ENCODE measurements at places on chromosomes 2 and 18. TPM values are rescaled to one million over a fixed set of nuclear protein-coding genes. Genes with fewer than 3 reads are reported as not detected.
A peak's percentile ranks its signal among the peaks of the same experiment; 100 is the strongest.

DNA sequence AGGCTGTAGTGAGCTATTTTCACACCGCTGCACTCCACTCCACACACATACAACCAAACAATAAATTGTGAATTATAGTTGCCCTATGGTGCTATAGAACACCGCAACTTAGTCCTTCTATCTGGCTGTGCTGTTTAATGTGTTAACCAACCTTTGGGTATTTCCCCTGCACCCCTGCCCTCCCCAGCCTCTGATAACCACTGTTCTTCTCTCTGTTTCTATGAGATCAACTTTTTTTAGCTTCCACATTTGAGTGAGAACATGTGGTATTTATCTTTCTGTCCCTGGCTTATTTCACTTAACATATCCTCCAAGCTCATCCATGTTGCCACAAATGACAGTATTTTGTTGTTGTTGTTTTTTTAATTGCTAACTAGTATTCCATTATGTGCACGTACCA is 32.5 kb downstream of the TET3 start:
- peaks cover 4% of the 10 kb centered on the region for H3K36me3 ChIP-seq
- H3K27ac ChIP-seq, result no peak overlapping the region
- H3K4me3 ChIP-seq, result no peak overlapping the region
- H3K27me3 ChIP-seq, result no peaks in the 10 kb centered on the region

- no peaks in the 10 kb centered on the region for H3K36me3 ChIP-seq
- H3K27me3 ChIP-seq, result peaks cover 2% of the 10 kb centered on the region
- H3K4me3 ChIP-seq, result no peak overlapping the region
- H3K4me1 ChIP-seq, result no peaks in the 10 kb centered on the region
- DNase-seq, result no peak
These were observed 271.8 kb upstream of the HS6ST1 start for GRCh38 chr2:128590309-128591021.

GRCh38 chr2:172735582-172736423 is at the start of gene RAPGEF4:
RAPGEF4 (plus strand) TSS chr2:172735845; CDS start chr2:172735984, 139 bp downstream.
- H3K27ac ChIP-seq, result no peak within 1 kb of the TSS
- peaks cover 66% of the 10 kb centered on the region for H3K27me3 ChIP-seq
- peak within 1 kb of the TSS; percentile 63 for H3K4me3 ChIP-seq
- H3K36me3 ChIP-seq, result no peaks in the 10 kb centered on the region

GRCh38 chr18:75204732-75205513 is 4.0 kb downstream of the PTGR3 start:
- peaks cover 30% of the 10 kb centered on the region for H3K36me3 ChIP-seq
- no peak overlapping the region for H3K27ac ChIP-seq
- peaks cover 27% of the 10 kb centered on the region for H3K4me1 ChIP-seq
- H3K27me3 ChIP-seq, result peaks cover 28% of the 10 kb centered on the region

DNA sequence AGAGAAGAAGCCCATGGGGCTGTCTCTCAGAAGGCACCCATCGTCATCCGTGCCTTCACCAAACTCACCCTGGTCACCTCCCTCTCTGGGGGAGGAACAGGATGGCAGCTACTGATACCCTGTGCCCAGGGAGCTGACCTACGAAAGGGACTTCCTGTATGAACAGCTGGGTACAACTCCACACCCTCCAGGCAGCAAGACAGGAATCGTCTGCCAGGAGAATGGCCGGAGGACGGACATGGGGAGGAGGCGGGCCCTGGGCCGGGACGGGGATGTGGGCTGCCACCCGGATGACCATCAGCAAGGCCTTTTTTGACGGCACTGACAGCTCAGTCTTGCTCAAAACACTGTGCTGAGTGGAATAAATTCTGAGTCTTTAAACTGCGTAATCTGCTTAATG is 243.6 kb downstream of the HDAC4 start:
- no peaks in the 10 kb centered on the region for H3K27me3 ChIP-seq
- H3K4me1 ChIP-seq, result peaks cover 7% of the 10 kb centered on the region
- H3K4me3 ChIP-seq, result no peak overlapping the region
- DNase-seq, result no peak

The MEP1B gene
- total RNA-seq, result not detected

- H3K4me1 ChIP-seq, result no peaks in the 10 kb centered on the region
- no peak overlapping the region for H3K27ac ChIP-seq
- H3K4me3 ChIP-seq, result no peak overlapping the region
- no peaks in the 10 kb centered on the region for H3K36me3 ChIP-seq
- no peaks in the 10 kb centered on the region for H3K27me3 ChIP-seq
These were observed 335.0 kb downstream of the CBLN2 start for GRCh38 chr18:72208920-72209676.

DNA sequence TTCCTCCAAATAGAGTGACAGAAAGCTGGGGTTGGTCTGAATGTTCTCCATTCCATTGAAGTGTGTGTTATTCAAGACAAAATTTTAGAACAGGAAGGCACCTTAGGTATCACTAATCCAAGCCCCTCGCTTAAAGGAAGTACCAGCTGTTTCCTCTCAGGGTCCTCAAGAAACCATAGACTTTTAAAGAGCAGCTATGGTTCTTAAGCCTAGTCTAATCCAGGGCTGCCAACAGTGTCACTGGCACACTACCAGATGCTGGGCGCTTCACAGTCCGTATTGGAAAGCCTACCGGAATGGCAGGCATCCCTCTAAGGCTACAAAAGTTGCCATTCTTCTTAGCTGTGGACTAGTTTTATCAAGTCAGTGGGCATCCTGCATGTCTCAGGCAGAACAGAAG is 1.9 kb downstream of the NEMP2 start:
- peaks cover 50% of the 10 kb centered on the region for H3K4me1 ChIP-seq
- DNase-seq, result peak; percentile 62
- H3K27me3 ChIP-seq, result no peaks in the 10 kb centered on the region
- no peak overlapping the region for H3K27ac ChIP-seq

The NCK2 gene
- total RNA-seq, result 85.8 TPM

DNA sequence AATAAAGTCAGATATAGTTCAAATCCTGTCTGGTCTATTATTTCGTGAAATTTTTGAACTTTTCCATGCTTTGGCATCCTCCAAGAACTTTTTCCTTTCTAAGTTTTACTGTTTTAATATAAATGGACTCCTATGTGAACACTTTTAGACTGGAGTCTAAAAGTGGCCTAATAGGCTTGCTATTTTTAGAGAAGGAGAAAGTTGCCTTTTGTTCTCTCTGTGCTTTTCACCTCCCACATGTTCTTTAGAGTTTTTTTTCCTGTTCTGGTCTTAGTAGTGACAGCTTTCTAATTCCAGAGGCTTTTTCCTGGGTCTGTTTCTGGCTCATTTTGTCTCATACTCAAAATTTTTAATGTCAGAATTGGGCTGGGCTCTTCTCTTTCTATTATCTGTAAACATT is 72.2 kb downstream of the ADAM23 start:
- H3K27ac ChIP-seq, result no peak overlapping the region
- peaks cover 24% of the 10 kb centered on the region for H3K27me3 ChIP-seq
- no peaks in the 10 kb centered on the region for H3K36me3 ChIP-seq

The MBD1 gene
- total RNA-seq, result 91.7 TPM

DNA sequence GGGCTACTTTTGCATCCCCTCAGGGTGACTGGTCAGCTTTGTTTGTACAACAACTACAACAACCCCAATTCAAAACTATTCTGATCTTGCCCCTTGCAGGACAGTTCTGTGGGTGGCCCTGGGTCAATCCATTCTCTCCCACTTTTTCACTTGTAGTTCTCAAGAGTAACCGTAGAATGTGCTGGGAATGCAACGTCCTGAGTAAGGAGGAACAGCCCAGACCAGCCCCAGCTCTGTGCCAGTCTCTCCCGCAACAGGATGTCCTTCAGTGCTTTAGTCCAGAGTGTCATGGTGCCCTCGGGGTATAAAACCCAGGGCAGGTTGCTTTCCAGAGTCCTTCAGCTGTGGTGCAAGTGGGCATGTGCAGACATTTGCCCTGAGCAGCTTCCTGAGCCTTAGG is 22.1 kb upstream of the TEX51 start:
- DNase-seq, result no peak
- H3K27ac ChIP-seq, result no peak overlapping the region
- no peak overlapping the region for H3K4me3 ChIP-seq
- H3K27me3 ChIP-seq, result no peaks in the 10 kb centered on the region
- no peaks in the 10 kb centered on the region for H3K36me3 ChIP-seq

The CCDC74A gene
- total RNA-seq, result 2.3 TPM

DNA sequence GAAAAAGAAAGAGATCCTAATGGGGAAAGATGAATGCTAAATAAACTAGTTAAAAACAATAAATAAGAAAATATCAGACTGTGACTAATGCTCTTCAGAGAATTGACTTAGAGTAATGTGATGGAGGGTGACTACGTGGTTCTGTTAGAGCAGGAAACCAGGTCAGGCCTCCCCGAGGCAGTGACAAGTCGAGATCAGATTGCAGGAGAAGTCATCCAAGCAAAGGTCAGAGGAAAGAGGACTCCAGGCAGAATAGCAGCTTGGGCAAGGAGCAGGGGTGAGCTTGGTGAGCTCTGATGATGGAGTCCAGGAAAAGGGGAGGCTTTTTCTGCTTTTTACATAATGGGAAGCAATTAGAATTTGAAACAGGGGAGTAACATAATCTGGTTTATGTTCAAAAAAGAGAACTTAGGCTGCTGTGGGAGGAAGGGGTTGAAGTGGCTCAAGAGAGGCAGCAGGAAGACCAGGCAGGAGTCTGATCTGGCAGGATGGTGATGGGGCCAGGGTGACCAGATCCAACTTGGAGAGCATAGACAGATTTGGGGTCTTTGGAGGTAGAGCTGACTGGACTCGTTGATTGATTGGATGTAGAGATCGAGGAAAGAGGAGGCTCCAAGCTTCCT is 27.3 kb upstream of the ITGB6 start:
- no peak for DNase-seq
- no peak overlapping the region for H3K27ac ChIP-seq
- no peak overlapping the region for H3K4me3 ChIP-seq
- no peaks in the 10 kb centered on the region for H3K36me3 ChIP-seq
- H3K27me3 ChIP-seq, result peaks cover 4% of the 10 kb centered on the region

The TBR1 gene
- total RNA-seq, result not detected

The MC2R gene
- not detected for total RNA-seq

DNA sequence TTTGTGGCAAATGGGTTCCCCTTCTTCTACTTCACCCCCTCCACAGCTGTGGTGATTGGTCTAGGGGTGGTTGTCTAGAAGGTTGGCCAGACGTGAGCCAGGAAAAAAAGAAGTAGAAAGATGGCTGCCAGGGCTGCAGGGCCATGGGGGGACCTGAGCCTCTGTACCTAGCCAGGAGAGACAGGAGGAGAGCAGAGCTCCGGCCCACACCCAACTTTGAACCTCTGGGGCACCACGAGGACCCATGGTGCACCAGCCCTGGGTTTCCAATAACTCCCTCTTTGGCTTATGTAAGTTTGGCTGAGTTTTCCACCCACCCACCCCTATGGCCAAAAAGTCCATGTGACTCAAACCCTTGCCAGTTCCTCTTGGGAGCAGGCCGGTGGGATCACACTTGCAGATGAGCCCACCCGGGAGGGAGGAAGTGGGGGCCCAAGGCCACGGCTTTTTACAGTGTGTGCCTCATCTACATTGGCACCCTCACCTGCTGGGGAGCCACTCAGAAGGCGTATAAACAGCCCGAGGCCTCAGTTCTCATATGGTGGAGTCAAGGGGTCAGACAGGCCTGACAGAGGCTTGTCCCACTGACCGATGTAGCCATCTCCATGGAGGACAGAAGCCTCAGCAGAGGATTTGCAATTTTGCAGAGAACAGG is 293.1 kb upstream of the HDAC4 start:
- no peaks in the 10 kb centered on the region for H3K27me3 ChIP-seq
- no peaks in the 10 kb centered on the region for H3K36me3 ChIP-seq
- H3K4me3 ChIP-seq, result no peak overlapping the region
- no peak overlapping the region for H3K27ac ChIP-seq

All from activated CD4-positive, alpha-beta T cell treated with anti-CD3 and anti-CD28 coated beads, Interleukin-2, amount 10 ng/mL, durations not matched to agents 24 days and 14 days (primary cell).